ENCODE measurements at places on chromosomes 5 and 9.

- DNase-seq = no peak
Measured at GRCh38 chr9:10052181-10052580, 560.6 kb downstream of the PTPRD start.

GRCh38 chr9:91392435-91392834 lies 30.7 kb upstream of the AUH start:
- no peak for DNase-seq

DNA sequence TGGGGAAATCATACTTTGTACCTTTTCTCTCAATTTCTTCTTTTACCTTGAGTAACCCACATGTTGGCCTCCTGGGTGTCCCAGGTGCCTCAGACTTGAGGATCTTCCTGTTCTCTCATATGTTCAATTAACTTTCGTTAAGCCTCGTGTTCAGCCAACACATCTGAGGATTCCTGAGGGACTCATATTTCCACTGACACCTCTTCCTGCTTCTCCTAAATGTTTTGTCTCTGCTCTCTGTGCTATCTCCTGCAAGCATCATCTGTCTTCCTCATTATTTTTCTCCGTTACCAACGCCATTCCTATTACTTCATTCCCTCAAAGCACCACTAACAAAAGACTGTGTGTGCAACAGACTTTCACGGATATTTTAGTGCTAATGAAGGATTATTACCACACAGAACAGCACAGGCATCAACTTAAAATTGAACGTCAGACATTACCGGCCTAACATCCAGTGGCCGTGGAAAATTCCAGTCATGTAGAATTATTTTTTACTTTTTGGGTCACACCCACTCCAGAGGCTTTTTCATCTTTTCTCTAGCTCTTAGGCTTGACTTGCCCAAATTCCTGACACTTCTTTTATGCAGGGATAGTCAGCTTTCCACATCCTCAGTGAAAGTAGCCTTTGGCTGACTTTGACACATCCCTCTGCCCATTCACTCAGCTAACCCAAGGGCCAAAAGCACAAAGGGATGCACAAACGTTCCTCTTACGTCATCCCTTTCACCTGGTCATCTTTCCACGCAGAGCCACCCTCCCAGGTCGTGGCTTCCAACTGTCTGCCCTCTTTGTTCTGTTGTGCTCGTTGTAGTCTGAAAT lies 46.0 kb upstream of the OSMR start:
- no peak for DNase-seq

DNA sequence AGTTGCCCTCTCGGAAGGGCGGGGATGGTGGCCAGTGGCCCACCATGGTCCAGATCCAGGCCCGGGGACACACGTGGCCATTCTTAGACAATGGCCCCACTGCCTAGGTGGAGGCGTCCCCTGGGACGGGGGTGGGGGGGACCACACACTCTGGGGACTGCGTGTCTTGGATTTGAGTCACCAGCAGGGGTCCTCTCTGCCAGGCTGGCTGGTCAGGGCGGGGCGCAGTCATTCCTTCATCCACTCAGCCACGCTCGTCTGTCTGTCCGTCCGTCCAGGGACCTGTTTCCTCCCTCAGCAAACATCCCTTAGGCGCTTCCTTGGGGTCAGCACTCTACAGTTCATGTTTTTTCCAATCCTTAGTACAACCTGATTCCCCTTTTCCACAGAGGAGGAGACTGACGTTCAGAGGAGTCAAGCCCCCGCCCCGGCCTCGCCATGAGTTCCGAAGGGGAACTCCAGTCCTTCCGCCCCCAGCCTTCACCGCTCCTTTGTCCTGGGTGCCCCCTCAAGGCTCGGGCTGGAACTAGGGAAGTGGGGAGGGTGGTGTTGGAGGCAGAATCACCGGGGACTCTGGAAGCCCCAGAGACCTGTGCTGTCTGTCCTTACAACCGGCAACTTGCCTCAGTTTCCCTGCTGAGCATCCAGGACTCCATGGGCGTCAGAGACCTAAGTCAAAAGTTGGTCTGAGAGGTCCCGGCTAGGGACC lies 276.6 kb upstream of the MVB12B start:
- no peak for DNase-seq

DNA sequence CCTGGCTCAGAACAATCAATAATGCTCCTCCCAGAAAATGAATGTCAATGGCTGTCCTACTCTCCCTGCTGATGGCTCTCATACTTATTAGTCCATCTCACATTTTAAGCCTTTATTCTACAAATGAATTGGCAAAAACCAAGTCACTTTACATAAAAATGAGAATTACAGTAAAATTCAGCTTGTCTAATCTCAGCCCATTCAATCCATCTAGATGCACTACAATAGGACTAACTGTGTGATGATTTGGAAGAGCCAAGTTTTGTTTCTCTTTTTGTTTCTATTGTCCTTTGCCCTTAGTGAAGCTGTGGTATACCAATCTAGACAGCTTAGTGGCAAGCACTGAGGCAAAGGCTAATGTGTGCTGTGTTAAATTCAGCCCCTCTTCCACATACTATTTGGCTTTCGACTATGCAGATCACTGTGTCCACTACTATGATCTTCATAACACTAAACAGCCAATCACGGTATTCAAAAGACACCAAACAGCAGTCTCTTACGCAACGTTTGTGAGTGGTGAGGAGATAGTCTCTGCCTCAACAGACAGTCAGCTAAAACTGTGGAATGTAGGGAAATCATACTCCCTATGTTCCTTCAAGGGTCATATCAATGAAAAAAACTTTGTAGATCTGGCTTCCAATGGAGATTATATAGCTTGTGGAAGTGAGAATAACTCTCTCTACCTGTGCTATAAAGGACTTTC lies 140.8 kb upstream of the ZNF462 start:
- no peak for DNase-seq

GRCh38 chr9:84140535-84141101 lies 160.0 kb downstream of the RMI1 start:
- no peak for DNase-seq

DNA sequence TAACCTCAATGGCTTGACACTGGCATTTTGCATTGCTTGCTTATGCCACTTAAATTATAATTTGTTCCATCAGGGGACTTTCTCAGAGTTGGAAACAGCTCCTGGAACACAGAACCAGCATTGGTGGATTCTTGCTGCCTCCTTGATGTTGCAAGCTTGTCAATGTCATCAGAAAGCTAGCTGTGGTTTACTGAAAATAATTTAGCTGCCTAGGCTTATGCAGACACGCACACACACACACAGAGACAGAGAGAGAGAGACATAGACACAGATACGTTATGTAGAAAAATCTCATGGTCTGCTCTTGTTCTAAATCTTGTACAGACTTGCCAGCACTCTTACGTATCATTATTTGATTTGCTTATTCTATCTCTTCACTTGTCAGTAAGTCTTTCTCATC lies 78.0 kb downstream of the HMHB1 start:
- DNase-seq = no peak

DNA sequence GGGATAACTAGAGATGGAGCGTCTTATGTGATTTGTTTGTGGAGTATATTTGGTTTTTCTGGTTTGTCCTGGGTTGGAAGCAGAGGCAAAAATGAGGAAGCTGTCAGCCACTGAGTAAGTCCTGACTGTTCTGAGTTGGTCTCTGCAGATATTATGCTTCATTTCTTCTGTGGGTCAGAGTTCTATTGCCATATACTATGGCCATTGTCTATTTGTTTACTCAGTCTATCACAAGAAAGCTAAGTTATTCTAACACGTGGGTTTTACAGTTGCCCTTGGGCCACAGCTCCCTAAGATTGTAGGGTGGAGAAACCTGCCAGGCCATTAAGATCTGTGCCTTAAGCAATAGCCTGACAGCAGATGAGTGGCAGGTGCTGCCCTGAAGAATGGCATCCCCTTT lies 3.0 kb upstream of the CTSV start:
- DNase-seq = no peak

- DNase-seq = no peak
Measured at GRCh38 chr5:16934677-16935153, 1.4 kb downstream of the MYO10 start.

GRCh38 chr5:120103495-120103894 lies 360.6 kb upstream of the PRR16 start:
- DNase-seq = no peak

- DNase-seq = no peak
Measured at GRCh38 chr9:69946800-69947437, 96.7 kb upstream of the MAMDC2 start.

GRCh38 chr9:21919377-21920362 lies 74.5 kb downstream of the CDKN2A start:
- no peak for DNase-seq

GRCh38 chr5:14787801-14788579 lies 83.6 kb downstream of the ANKH start:
- DNase-seq = no peak

GRCh38 chr5:151451626-151452520 lies 4.5 kb downstream of the SLC36A1 start:
- DNase-seq = no peak

GRCh38 chr5:171617266-171617665 lies 168.4 kb upstream of the SMIM23 start:
- no peak for DNase-seq

DNA sequence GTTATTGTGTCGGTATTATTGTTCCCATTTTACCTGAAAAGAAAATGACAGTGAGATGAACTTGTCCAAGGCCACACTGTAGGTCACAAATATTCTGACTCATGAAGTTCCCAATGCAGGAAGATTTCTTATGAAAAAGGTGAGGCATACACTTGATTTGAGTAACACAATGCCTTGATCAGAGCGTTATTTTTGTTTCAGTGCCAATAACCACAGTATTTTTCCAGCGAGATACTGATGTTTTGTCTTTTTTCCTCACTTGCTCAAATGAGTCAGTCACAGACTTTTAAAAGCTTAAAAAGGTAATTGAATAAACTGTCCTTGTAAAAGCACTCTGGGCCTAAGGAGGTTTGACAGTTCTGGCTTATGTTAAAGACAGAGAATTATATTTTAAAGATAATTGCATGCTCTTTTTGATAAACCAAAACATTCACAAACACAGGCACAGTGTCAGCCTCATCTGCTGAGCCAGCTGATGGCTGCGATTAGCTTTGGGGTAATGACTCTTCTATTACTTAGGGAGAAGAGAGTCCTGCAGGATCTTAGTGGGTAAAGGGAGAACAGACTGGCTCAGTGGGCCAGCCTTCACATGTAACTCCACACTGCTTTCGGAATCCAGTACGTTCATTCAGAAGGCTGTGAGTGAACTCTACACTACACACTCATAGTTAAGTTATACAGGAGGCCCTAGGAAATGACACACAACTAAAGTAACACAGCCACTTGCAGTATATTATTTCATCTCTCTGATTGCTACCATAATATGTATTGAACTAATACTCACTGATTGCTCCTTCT lies 165.5 kb upstream of the CD180 start:
- DNase-seq = no peak

Data from NCI-H524 treated with DMSO at 0.1 percent for 48 hours (cell line).